ENCODE measurements at places on chromosomes 2 and 18.

- no peak for DNase-seq
Measured at GRCh38 chr18:9753846-9754245, 45.7 kb downstream of the RAB31 start.

DNA sequence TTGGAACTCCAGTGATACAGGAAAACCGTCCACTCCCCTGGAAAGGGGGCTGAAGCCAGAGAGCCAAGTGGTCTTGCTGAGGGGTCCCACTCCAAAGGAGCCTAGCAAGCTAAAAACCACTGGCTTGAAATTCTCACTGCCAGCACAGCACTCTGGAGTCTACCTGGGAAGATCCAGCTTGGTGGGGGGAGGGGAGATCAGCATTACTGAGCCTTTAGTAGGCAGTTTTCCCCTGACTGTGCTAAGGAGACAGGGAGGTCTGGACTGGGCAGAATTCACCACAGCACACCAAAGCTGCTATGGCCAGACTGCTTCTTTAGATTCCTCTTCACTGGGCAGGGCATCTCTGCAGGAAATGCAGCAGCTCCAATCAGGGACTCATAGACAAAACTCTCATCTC, 510.7 kb upstream of the LRRTM1 start:
- DNase-seq: no peak

GRCh38 chr2:212147921-212148513, 390.6 kb downstream of the ERBB4 start:
- no peak for DNase-seq

DNA sequence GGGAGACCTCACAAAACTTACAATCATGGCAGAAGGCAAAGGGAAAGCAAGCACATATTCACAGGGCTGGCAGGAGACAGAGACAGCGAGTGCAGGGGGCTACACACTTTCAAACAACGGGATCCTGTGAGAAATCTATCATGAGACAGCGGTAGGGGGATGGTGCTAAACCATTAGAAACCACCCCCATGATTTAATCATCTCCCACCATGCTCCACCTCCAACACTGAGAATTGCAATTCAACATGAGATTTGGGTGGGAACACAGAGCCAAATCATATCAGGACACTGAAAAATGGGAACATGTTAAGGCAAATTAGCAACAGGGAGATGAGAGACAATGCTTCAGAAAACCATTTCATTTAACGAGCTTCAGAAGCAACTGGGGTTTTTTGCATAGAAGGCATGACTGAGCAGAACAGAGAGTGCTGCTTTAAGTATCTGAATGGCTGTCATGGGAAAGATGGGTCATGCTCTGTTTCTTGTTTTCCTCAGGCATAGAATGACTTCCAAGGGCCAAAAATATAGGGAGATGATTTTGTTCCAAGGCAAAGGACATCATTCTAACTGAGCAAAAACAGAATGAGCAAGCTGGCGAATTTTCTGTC, 100.8 kb upstream of the MAP2 start:
- no peak for DNase-seq

- DNase-seq: no peak
Measured at GRCh38 chr18:66150650-66151049, 399.8 kb downstream of the CDH7 start.

DNA sequence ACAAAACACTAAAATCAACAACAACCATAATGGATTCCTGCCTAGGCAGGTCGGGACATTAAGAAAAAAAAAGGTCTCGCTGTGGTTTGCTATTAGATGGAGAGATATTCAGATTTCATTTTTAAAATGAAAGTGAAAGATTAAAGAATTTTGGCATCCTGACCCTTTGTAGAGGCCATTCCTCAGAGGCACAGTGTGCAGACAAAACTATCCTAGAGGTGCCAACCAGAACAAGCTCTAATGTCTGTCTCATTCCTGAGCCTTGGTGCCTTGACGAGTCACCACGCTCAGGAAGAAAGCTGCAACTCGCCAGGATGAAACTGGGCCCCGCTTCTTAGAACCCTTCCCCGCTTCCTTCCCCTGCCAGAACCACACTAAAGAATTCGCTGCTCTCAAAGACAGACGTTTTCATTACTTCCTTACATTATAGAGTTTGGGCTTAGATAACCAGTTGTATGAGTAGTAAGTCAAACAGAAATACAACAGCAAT, 156.0 kb downstream of the TGIF1 start:
- DNase-seq: no peak

- no peak for DNase-seq
Measured at GRCh38 chr2:24047703-24048033, 477 bp upstream of the WDCP start.
